ENCODE measurements at places on chromosomes 6 and 20.

- H3K4me1 ChIP-seq = peaks cover 3% of the 10 kb centered on the region
- no peak overlapping the region for H3K27ac ChIP-seq
- H3K4me3 ChIP-seq = no peak overlapping the region
- no peak for DNase-seq
- H3K27me3 ChIP-seq = peaks cover 6% of the 10 kb centered on the region
These were observed 87.7 kb upstream of the FAM184A start for GRCh38 chr6:119166024-119166784.

DNA sequence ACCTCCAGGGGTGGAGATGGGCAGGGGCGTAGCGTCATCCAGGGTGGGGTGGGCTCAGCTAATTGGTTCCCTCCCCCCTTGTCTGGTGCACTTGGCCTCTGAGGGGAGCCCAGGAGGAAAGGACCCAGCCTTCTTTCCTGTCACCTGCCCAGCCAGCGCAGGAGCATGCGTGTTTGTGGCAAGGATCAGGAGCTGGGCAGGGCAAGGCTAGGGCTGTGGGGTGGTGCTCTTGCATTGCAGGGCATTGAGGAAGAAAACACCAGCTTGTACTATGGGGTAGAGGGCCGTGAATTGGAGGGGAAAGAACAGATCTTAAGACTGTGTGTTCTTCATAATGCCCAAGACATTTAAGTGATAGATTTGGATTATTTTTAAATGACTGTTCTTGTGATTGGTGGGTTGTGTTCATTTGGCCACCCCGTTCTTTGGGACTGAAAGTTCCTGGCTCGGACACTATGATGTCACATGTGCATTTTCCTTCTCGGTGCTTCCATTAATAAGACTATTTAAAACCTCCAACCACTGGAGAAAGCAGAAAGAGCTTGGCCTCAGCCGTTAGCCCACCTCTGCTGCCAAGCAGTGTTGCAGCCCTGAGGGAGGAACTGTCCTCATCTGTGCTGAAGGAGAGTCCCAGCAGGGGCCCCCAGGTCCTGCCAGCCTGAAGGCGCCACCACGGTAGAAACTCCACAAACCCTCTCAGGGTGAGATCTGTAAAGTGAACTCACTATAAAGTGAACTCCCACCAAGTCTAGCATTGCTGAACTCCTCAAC lies 136.2 kb upstream of the INSM1 start:
- H3K4me1 ChIP-seq = no peaks in the 10 kb centered on the region
- no peaks in the 10 kb centered on the region for H3K36me3 ChIP-seq
- H3K27ac ChIP-seq = no peak overlapping the region
- DNase-seq = no peak
- no peak overlapping the region for H3K4me3 ChIP-seq

- no peak overlapping the region for H3K4me3 ChIP-seq
- no peak overlapping the region for H3K27ac ChIP-seq
These were observed 36.9 kb downstream of the CEBPB start for GRCh38 chr20:50227506-50227905.

DNA sequence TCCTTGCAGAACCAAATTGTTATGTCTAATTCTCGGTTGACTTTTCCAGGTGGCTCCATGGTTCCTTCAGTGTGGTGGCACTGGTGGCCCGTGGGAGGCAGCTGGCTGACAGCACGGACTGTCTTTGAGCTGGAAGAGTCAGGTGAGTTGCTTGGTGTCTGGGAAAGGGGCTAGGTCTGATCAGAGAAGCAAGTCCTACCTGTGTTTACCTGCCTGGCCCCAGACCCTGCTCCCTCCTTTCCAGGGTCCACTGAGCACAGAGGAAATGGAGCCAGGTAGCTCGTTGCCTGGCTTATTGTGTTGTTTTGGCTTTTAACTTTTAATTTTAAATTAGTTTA lies 111.8 kb downstream of the BANF2 start:
- no peaks in the 10 kb centered on the region for H3K27me3 ChIP-seq
- no peaks in the 10 kb centered on the region for H3K36me3 ChIP-seq
- DNase-seq = no peak
- no peaks in the 10 kb centered on the region for H3K4me1 ChIP-seq
- no peak overlapping the region for H3K27ac ChIP-seq

DNA sequence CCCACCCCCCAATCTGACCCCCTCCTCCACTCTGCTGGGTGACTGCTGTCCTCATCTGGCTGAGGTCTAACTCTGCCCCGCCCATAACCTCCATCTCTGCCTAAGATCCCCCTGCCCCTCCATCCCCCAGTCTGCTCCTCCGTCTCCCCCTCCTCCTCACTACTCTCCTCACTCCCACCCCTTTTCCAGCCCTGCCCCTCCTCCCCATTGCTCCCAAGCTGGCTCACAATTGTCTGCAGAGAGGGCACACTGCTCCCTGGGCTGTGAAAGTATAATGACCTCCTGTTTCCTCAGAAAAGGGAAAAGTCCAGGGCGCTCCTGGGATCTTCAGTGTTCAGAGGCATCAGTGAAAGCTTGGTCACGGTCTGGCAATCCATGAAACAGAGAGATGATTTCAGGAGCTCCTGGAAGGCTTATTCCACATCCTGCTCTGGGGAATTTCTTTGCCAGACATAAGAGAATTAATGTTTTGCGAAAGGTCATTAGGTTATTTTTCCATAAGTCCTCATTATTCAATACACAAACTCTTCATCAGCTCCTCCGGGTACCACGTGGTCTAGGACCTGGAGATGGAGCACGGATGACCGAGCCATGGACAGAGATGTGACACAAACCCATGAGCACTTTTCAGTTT lies 21.5 kb downstream of the CST5 start:
- no peaks in the 10 kb centered on the region for H3K4me1 ChIP-seq
- DNase-seq = no peak
- H3K36me3 ChIP-seq = no peaks in the 10 kb centered on the region
- no peak overlapping the region for H3K27ac ChIP-seq
- no peaks in the 10 kb centered on the region for H3K27me3 ChIP-seq

DNA sequence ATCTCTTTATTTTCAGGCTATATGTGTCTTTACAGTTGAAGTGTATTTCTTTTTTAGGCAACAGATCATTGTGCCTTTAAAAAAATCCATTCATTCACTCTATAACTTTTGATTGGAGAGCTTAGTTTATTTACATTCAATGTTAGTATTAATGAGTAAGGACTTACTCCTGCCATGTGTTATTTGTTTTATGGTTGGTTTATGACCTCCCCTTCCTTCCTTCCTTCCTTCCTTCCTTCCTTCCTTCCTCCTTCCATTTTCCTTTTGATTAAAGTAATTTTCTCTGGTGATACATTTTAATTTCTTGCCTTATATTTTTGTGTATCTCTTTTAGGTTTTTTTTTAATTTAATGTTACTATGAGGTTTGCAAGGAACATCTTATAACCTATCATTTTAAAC lies 1005.3 kb upstream of the EPHA7 start:
- no peak overlapping the region for H3K4me3 ChIP-seq
- H3K36me3 ChIP-seq = no peaks in the 10 kb centered on the region
- no peaks in the 10 kb centered on the region for H3K27me3 ChIP-seq
- no peak overlapping the region for H3K27ac ChIP-seq
- no peak for DNase-seq

- H3K27me3 ChIP-seq = no peaks in the 10 kb centered on the region
- H3K4me1 ChIP-seq = peaks cover 15% of the 10 kb centered on the region
- peak overlapping the region; percentile 74 for H3K27ac ChIP-seq
- H3K4me3 ChIP-seq = no peak overlapping the region
These were observed 2.8 kb downstream of the CDC25B start for GRCh38 chr20:3798908-3799248.

GRCh38 chr6:88890394-88890793 lies 73.0 kb downstream of the RNGTT start:
- peaks cover 14% of the 10 kb centered on the region for H3K4me1 ChIP-seq
- no peak overlapping the region for H3K27ac ChIP-seq
- peaks cover 34% of the 10 kb centered on the region for H3K36me3 ChIP-seq
- DNase-seq = no peak

GRCh38 chr6:1745814-1746213 lies 136.1 kb downstream of the FOXC1 start:
- H3K4me1 ChIP-seq = no peaks in the 10 kb centered on the region
- H3K4me3 ChIP-seq = no peak overlapping the region
- no peaks in the 10 kb centered on the region for H3K36me3 ChIP-seq

GRCh38 chr6:91704531-91704930 lies 1117.7 kb upstream of the MAP3K7 start:
- no peaks in the 10 kb centered on the region for H3K36me3 ChIP-seq
- DNase-seq = no peak
- peaks cover 13% of the 10 kb centered on the region for H3K4me1 ChIP-seq
- H3K27ac ChIP-seq = peak overlapping the region; percentile 12
- no peak overlapping the region for H3K4me3 ChIP-seq

GRCh38 chr6:70166088-70166958 lies 136.6 kb downstream of the COL9A1 start:
- no peak for DNase-seq
- H3K4me3 ChIP-seq = no peak overlapping the region
- H3K36me3 ChIP-seq = no peaks in the 10 kb centered on the region
- H3K4me1 ChIP-seq = no peaks in the 10 kb centered on the region
- H3K27me3 ChIP-seq = peaks cover 11% of the 10 kb centered on the region

DNA sequence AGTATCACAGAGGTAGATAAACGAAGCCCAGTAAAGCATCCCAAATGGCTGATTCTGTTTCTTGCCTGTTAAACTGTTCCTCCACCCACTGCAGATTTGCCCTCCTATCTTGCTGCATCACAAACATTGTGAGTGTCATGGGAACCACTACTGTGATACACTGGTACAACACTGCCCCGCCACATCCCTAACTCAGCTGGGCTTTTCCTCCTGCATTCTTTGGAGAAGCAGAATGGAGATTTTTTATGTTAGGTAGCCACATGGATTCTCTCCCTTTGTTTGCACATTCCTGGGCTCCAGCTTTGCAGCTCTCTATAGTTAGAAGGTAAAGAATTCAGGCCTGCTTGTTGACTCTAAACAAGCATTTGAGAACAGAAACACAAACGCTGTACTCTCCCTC lies 234.1 kb downstream of the TMEM242 start:
- no peak for DNase-seq
- 0 out of 2 replicates have a peak, but pooled peaks cover 3% of the 10 kb centered on the region for H3K36me3 ChIP-seq
- no peak overlapping the region for H3K27ac ChIP-seq

GRCh38 chr6:44779130-44779826 lies 391.8 kb downstream of the CDC5L start:
- H3K36me3 ChIP-seq = no peaks in the 10 kb centered on the region
- DNase-seq = no peak
- no peaks in the 10 kb centered on the region for H3K27me3 ChIP-seq
- no peak overlapping the region for H3K27ac ChIP-seq
- no peak overlapping the region for H3K4me3 ChIP-seq
- H3K4me1 ChIP-seq = no peaks in the 10 kb centered on the region

DNA sequence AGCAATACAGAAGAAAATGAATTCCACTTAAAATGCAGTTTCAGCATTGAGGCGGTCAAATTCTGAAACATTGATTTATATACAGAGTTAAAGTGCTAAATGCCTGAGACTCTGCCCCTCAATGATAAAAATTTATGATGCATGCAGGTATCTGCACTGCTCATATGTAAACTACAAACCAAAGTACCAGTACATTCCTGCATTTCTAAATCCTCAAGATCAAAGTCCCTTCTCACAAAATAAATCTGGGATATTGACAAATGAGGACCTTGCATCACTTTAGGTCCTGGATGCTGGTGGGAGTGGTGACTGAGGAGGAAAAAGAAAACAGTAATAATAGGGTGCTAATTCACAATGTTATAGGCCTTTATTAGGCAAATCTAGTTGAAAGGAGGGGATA lies 101.9 kb downstream of the FIG4 start:
- peak overlapping the region; percentile 92 for H3K27ac ChIP-seq
- no peaks in the 10 kb centered on the region for H3K27me3 ChIP-seq
- no peak overlapping the region for H3K4me3 ChIP-seq
- no peak for DNase-seq
- H3K36me3 ChIP-seq = no peaks in the 10 kb centered on the region
- peaks cover 23% of the 10 kb centered on the region for H3K4me1 ChIP-seq

DNA sequence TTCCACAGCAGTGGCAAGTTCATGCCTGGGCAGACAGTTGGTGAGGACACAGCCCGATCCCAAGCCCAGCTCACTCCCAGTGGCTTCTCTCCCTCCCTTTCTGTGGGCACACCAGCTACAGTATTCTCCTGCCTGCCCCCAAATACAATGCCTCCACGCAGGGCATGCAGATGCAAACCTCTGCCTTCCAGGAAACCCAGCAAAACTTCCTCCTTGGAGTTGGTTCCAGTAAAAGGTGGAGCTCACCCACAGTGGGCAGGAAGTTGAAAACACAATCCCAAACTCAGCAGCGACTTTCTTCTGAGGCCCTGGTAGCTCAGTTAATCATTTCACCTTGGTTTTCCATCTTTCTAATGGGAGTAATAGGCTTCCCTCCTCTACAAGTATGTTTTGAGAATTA lies 93.7 kb downstream of the LY86 start:
- H3K27me3 ChIP-seq = no peaks in the 10 kb centered on the region
- no peak for DNase-seq
- H3K36me3 ChIP-seq = no peaks in the 10 kb centered on the region
- H3K4me3 ChIP-seq = no peak overlapping the region
- no peak overlapping the region for H3K27ac ChIP-seq

GRCh38 chr20:33301192-33301930 lies 18.3 kb downstream of the BPIFB1 start:
- no peaks in the 10 kb centered on the region for H3K4me1 ChIP-seq
- no peak overlapping the region for H3K4me3 ChIP-seq
- H3K27me3 ChIP-seq = no peaks in the 10 kb centered on the region
- H3K36me3 ChIP-seq = no peaks in the 10 kb centered on the region
- DNase-seq = no peak

DNA sequence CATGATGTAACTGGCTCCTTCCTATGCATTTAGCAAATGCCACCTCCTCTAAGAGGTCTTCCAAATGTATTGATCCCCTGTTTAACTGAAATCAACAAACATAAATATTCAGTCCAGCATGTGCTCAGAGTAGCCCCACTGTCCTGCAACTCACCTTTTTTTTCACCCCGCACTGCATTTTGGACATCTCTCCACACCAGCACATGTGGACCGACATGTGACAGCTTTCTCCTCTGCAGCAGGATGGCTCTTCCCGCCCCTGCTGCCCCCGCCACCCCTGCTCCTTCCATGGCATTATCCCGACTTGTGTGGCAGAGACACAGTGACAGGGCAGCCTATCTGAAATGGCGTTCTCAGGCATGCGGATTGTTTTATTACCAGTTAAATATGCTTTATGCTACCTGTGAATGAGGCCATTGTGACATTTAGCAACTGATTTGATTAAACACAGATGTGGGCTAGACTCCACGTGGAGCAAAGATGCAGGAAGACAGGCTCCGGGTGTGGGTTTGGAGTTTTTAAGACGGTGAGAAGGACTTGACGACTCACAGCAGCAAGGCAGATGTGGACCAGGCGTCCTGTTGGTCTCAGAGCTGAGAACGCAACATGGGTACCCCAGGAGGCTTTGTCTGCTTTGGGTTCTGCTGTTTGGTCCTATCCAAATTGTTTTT lies 161.2 kb downstream of the EYA2 start:
- no peak overlapping the region for H3K27ac ChIP-seq
- no peaks in the 10 kb centered on the region for H3K36me3 ChIP-seq
- peaks cover 4% of the 10 kb centered on the region for H3K4me1 ChIP-seq
- no peak overlapping the region for H3K4me3 ChIP-seq
- no peaks in the 10 kb centered on the region for H3K27me3 ChIP-seq
- peak; percentile 52 for DNase-seq

- peaks cover 37% of the 10 kb centered on the region for H3K27me3 ChIP-seq
- H3K27ac ChIP-seq = no peak overlapping the region
- no peaks in the 10 kb centered on the region for H3K36me3 ChIP-seq
- no peaks in the 10 kb centered on the region for H3K4me1 ChIP-seq
- no peak overlapping the region for H3K4me3 ChIP-seq
These were observed 215.1 kb downstream of the CBLN4 start for GRCh38 chr20:55790178-55790577.
